Placental epithelial cell (primary cell): ENCODE measurements at places on chromosomes 11 and 22. TPM values are rescaled to one million over a fixed set of nuclear protein-coding genes. Genes with fewer than 3 reads are reported as not detected.

The GDPD4 gene
- total RNA-seq, result not detected in 2 replicates

The OR8H3 gene
- not detected in 2 replicates for total RNA-seq

The SPDYC gene
- total RNA-seq, result not detected in 2 replicates

The CASTOR1 gene
- total RNA-seq, result 44.0 and 89.5 TPM in 2 replicates

The KDM4D gene
- total RNA-seq, result 0.39 and 0.65 TPM in 2 replicates

The DNAJB7 gene
- not detected in 2 replicates for total RNA-seq

The MYOD1 gene
- not detected in 2 replicates for total RNA-seq

The STK33 gene
- total RNA-seq, result under 0.01 TPM in 1 of 2 replicates, not detected in the other

The HEPN1 gene
- 0.22 TPM in 1 of 2 replicates, not detected in the other for total RNA-seq

The GRIK4 gene
- not detected in 2 replicates for total RNA-seq
